ENCODE measurements at places on chromosomes 4 and X.

DNA sequence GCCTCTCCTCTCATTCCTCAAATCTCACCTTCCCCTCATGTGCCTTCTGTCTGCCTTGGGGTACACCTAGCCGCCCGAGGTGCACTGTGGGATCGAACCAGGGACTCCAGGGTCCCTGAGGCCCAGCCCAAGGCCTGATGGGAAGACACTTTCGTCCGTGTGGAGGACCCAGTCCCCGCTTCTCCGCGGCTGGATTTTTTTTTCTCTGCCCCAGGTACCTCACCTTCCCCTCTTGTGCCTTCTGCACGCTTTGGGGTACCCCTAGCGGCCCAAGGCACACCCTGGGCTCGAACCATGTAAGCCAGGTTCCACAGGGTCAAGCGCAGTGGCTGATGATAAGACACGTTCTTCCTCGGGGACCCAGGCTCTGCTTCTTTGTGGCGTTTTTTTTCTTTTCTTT lies 530.7 kb downstream of the CWH43 start:
- no peak for DNase-seq

DNA sequence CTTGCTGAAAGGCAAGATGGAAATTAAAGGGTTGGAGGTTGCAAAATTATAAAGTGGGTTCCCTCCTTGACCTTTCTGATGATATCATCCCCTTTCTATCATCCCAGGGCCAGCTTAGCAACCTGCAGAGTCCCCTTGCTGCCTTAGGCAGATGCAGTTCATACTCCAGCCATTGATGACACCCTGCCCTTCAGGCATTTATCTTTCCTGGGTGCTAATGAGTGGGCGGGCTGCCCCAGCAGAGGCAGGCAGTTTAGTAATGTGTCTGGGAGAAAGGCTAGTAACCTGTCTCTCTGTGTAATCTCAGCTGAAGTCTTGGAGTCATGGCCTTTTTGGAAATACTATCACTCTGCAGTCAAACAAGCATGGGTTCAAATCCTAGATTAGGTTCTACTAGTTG lies 3.8 kb upstream of the FRMPD3 start:
- no peak for DNase-seq

GRCh38 chr4:67456577-67457196 lies 88.6 kb downstream of the CENPC start:
- DNase-seq, result no peak

DNA sequence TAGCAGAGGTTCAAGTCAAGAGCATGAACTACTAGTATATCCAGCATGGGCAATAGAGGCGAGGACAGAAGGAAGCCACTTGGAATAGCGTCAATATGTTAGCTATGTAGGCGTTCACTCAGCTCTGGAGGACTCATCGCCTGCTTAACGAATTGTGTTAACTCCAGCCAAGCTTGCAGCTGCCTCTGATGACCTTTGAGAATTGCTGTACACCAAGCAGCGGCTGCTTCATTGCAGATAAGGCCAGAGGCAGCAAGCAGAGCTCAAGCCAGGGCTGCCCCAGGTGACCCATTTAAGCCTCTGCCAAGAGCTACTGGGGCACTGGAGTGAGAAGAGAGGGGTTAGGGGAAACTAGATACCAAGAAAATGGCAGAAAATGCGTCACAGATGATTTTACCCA lies 160.2 kb upstream of the IGFBP7 start:
- DNase-seq, result no peak

- peak; percentile 88 for DNase-seq
Measured at GRCh38 chr4:80184053-80184824, 13.1 kb upstream of the PRDM8 start.

- no peak for DNase-seq
Measured at GRCh38 chr4:125387770-125388169, 73.0 kb downstream of the FAT4 start.

- no peak for DNase-seq
Measured at GRCh38 chr4:6873291-6873690, 36.3 kb upstream of the TBC1D14 start.

GRCh38 chrX:147848543-147849443 lies 62.9 kb upstream of the FMR1 start:
- no peak for DNase-seq

DNA sequence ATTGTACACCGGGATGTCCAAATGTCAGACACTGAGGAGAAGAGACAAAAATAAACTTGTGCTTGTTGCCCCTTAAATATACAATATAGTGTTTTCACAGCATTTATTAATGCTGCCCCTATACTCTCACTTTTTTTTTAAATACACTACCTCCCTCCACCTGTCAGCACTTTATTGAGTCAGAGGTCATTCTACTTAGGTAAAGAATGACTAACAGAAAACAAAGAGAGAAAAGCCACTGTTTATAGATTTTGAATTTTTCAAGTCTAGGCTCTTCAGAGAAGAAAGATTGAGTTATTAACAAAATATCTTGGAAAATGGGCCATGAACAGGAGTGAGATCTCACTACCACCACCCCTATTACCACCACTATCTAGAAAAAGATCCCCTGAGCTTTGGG lies 58.1 kb downstream of the NIPAL1 start:
- no peak for DNase-seq

DNA sequence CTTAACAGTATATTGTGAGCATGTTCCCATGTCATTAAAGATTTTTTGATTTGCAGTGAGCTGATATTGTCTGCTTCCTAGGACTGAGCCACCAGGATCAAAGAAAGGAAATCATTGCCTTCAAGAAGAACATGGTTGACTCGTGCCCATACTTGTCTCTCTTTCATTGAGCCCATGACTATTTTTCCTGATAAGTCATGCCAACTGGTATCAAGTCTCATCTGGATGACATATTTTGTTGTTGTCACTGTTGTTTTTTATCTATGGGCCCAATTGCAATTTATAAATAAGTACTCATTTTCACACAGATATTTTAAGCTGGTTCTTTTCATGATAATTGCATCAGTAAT lies 10.2 kb upstream of the RHOH start:
- no peak for DNase-seq

DNA sequence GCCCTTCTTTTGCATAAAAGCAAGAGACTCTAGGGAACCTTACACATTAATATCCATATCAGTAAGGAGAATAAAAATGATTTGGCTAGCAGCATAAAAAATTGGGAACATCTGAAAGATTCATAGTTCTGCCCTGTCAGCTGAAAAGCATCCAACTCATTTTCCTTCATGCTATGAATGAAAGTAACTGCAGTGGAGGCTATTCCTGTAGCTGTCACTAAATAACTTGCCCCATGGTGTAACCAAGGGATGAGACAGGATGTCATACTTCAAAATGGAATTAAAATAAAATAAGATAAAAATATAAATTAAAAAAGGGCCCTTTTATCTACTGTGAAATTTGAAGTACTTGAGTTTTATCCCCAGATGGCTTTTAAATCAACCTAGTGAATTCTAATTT lies 878.8 kb downstream of the C4orf33 start:
- DNase-seq, result no peak

DNA sequence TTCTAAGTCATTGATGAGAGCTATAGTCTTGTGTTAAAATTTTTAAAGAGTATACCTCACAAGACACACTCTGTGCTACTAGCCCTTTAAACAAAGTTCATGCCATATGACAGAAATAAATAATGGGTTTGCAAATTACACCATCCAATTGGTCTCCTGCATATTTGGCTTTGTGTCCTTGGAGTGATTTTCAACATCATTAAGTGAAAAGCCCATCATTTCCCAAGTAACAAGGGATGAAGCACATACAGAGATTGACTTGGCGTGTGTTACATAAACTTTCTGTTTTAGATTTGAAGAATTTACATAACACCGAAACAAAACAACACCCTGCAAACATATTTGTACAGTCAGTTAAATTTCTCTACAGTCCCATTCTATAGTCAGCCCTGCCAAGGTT lies 216.9 kb upstream of the NEIL3 start:
- DNase-seq, result no peak

- no peak for DNase-seq
Measured at GRCh38 chr4:40270609-40271008, 64.5 kb upstream of the CHRNA9 start.

- no peak for DNase-seq
Measured at GRCh38 chrX:152958047-152958446, 35.9 kb downstream of the PNMA5 start.

GRCh38 chr4:89266128-89266527 lies 41.5 kb downstream of the GPRIN3 start:
- no peak for DNase-seq

- no peak for DNase-seq
Measured at GRCh38 chr4:111671756-111672155, 473.5 kb upstream of the FAM241A start.

DNA sequence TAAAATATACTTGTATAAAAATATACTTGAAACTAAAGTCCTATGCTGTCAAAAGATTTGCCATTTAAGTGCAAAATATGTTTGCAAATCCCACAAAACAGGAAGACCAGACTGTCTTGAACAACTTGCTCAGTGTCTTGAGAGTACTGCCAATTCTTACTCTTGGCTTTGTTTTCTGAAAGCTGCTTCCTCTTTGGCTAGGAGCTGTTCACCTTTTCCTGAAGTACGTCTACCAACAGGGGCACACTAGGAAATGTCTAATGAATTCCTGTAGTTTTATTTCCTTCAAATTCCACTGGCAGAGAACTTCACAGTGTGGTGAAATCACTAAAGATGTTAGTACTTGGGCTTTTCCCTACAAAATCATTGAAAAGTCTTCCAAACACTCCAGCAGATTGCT lies 46.4 kb upstream of the ABCG2 start:
- DNase-seq, result no peak

DNA sequence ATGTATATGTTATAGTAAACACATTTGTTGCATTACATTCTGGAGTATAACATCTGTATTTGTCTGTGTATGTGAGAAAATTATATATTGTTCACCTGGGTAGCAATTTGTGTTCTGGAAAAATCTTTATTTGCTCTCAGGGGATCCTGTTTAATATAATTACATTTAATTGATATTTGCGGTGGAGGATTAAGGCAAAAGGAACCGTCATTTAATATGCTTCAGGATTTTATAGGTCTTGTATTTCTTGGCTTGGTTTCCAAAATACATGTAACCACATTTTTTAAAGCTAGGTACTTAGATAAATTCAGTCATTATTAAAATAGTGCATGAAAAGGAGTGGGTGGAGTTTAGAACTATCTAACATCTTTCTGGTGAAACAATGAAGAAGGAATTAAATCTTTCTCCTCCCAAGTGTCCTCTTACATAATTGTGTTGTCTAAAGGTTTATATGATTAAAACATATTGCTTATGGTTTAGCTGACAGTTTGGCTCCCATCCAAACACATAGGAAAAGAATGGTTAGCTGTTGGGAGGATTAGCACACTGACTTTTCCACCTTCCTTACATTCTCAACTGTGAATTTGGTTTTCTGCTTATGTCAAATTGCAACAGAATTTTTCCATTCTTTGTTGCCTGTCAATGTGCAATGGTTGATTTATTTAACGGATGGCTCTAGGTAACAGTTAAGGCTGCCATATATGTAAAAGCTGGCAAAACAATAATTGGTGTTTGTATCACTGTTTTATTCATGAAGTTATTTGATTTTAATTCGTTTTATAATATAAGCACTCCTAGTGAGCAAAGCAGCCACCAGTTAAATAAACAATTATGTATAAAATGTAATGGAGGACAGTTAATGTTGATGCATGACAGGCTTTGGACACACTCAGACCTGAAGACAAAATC lies 250.8 kb upstream of the SFRP2 start:
- no peak for DNase-seq

DNA sequence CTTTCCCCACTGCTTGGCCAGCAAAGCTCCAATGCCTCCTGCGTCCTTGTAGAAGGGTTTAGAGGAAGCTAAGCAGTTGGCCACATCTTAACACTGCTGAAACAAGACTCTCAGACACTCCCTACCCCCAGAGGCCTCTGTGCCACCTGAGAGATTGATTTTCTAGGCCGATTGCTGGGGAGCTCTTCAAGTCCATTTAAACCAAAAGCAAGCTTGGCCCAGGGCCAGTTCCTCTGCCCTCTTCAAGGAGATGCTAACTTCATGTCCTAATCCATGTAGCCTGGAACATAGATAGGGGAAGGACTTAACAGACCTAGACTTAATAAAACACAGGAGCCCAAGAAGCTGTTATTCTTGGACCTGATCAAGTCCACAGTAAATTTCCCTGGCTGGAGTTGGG lies 27.2 kb upstream of the FMR1NB start:
- DNase-seq, result no peak

DNA sequence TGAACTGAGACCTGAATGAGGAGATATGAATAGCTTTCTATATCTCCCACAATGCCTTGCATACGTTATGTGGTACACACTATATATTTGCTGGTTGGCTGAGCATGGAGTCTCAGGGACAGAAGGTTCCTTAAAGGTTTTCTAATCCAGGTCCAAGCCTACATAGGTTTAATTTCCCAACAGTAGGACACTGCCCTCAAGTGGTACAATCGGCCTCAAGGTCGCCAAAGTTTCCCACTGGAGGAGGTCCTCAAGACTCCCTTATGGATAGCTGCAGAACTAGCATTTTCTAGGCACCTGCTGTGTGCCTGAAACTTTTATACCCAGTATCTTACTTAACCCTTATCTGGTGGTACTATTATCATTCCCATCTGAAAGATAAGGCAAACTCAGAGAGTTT lies 21.0 kb upstream of the EFNB1 start:
- no peak for DNase-seq

GRCh38 chr4:149176039-149176438 lies 639.6 kb downstream of the IQCM start:
- no peak for DNase-seq

DNA sequence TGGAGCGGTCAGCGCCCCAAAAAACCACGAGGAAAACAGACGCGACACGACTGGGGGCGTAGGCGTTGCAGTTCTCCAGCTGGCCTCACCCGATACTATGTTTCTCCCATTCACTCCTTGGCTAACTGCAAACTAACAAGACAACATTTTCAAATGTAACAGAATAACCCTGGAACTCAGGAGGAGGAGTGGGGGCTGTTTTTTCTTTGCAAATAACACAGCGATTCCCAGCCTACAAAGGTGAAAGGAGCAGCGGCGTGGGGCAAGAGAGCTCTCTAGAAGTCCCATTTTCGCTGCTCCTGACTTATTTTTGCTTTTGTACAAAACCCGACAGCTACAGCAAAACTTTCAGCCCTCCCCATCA lies 1.6 kb downstream of the SOX3 start:
- DNase-seq, result no peak

GRCh38 chr4:85302756-85303155 lies 172.2 kb upstream of the ARHGAP24 start:
- DNase-seq, result no peak

- DNase-seq, result no peak
Measured at GRCh38 chr4:159281771-159282170, 178.9 kb downstream of the RAPGEF2 start.

DNA sequence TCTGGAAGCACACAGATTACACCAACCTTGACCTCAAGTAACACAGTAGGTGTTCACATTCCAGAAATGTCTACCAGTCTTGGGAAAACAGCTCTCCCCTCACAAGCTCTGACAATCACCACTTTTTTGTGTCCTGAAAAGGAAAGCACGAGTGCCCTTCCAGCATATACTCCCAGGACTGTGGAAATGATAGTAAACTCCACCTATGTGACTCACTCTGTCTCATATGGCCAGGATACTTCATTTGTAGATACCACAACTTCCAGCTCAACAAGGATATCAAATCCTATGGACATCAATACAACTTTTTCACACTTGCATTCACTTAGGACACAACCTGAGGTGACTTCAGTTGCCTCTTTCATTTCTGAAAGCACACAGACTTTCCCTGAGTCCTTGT lies 46.9 kb downstream of the ADGRG4 start:
- no peak for DNase-seq

GRCh38 chrX:99371976-99372595 lies 1038.0 kb downstream of the PCDH19 start:
- no peak for DNase-seq

- DNase-seq, result no peak
Measured at GRCh38 chrX:155745792-155746191, 133.0 kb upstream of the TMLHE start.

- DNase-seq, result no peak
Measured at GRCh38 chr4:177974461-177974860, 532.2 kb upstream of the AGA start.
